ENCODE measurements at places on chromosomes 7 and 10.
A peak's percentile ranks its signal among the peaks of the same experiment; 100 is the strongest.

DNA sequence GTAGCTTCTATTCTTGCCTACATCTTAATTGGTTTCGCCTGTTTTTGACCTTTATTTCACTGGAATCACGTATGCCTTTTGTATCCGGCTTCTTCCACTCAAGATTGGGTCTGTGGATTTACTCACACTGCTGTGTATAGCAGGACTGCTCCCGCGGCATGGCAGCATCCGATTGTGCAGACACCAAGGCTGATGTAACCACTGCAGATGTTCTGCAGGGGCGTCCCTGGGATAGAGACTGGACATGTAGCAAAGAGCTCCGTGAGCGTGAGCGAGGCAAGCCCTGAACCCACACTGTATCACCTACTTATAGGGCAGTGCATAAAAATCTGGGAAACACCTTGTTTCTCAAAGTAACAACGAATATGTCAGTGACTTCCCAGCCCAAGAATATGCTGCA lies 11.4 kb upstream of the IDI2 start:
- no peak for DNase-seq

DNA sequence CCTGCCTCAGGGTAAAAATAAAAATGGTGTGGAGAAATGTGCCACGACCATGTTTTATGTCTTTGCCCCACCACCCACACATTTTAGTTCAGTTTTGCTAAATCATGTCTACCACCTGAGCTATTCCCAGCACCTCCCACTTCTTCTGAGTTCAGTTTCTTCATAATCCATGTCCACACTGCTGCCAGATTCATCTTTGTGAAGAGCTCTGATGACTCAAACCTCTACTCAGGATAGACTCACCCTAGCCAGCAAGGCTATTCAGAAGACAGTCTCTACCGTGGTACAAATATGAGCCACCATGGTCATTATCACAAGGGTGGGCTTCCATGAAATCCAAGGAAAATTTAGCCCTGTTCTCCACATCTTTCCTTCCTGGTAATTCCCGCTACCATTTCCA lies 231.1 kb upstream of the PRKCQ start:
- no peak for DNase-seq

GRCh38 chr10:91487911-91488582 lies 77.9 kb downstream of the HECTD2 start:
- DNase-seq: no peak

DNA sequence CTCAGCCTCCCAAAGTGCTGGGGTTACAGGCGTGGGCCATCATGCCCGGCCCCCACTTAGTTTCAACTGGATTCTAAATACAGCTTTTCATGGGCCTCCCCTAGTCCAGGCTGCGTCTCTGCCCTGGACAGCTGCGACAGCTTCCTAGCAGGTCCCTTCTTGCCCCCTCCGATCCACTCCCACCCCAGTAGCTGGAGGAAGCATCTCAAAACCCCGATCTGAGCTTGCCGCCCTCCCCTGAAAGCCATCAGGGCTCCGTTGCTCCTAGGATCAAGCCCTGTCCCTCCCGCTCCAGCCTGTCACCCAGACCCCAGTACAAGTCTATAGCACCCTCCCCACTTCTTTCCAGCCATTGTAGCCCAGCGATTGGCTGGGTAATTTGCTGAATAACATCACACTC lies 64.5 kb downstream of the VWA2 start:
- no peak for DNase-seq

DNA sequence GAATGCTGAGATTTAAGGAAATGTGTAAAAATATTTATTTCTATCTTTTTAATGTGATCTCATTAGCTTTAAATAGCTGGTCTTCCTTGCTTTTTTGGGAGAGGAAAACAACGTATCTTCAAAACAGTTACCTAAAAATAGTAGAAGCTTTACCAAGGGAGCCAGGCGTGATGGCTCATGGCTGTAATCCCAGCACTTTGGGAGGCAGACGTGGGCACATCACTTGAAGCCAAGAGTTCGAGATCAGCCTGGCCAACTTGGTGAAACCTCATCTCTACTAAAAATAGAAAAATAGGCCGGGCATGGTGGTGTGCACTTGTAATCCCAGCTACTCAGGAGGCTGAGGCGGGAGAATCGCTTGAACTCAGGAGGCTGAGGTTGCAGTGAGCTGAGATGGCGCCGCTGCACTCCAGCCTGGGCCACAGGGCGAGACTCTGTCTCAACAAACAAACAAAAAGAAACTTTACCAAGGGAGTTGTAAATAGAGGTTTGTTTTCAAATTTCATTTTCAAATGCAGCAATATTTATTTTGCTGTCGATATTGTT lies 48.4 kb upstream of the ITGB1 start:
- no peak for DNase-seq

DNA sequence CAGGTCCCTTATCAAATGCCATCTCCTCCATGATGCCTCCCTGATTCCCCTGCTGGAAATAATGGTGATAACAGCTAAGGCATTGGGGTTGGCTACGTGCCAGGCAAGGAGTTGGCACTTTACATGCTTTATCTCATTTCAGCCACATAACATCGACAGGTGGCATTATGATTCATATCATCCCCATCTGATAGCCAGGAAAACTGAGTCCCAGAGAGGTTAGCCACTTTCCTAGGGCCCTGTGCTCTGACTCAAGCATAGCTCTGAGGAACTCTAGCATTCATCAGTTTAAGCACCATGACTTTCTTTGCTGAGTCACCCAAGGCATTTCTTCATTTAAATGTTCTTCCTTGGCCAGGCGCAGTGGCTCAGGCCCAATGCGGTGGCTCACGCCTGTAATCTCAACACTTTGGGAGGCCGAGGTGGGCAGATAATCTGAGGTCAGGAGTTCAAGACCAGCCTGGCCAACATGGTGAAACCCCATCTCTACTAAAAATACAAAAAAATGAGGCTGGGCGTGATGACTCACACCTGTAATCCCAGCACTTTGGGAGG lies 6.6 kb downstream of the LEP start:
- peak; percentile 28 for DNase-seq

GRCh38 chr10:75048669-75049098 lies 62.8 kb upstream of the SAMD8 start:
- peak; percentile 16 for DNase-seq

DNA sequence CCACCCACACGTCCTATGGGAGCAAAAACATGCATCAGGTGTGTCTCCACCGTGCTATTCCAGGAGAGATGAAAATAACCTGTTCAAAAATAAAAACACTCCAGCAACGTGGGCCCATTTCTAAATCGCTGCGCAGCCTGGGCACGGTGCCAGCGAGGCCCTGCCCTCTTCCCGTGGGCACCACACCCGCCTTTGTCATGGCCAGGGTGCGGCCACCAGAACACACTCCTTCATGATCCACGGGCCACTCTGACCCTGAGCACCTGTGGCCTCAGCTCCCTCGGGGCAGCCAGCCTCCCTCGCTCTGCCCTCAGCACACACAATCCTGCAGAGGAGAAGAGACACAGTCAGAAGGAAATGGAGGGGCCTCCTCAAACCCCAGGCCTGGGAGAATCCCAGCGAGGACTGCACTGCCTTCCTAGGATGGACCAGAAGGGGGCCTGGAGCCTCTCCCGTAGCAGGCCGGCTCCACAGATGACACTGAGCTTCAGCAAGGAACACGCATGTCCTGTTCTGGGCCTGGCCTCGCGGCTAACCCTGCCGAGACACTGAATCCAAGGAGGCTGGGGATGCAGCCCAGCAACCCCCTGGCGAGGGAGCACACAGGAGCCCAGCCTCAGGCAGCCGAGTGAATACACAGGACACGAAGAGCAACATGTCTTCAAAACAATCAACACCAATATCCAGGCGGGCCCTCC lies 169.0 kb downstream of the MAD1L1 start:
- no peak for DNase-seq

DNA sequence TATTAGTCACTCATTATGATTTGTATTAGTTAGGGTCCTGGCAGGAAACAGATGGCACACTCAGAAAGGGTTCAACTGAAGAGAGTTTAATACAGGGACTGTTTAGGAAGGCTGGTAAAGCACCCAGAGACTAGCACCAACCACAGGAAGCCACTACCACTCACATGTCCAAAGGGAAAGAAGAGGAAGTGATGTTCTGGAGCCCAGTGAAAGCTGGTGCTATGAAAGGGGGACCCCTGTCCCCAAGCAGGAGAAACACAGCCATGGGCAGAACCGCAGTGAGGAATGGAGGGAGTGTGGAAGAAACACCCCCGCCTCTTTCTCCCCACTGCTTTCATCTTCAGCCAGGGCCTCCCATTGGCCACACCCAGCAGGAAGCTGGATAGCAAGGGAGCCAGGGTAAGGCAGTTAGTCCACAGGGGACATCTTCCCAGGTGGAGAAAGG lies 3.2 kb upstream of the VSIR start:
- DNase-seq: peak; percentile 93

- DNase-seq: no peak
Observed at GRCh38 chr10:126576336-126576735, 94.2 kb downstream of the C10orf90 start.

GRCh38 chr10:35059481-35059880 lies 30.7 kb downstream of the CUL2 start:
- DNase-seq: no peak

DNA sequence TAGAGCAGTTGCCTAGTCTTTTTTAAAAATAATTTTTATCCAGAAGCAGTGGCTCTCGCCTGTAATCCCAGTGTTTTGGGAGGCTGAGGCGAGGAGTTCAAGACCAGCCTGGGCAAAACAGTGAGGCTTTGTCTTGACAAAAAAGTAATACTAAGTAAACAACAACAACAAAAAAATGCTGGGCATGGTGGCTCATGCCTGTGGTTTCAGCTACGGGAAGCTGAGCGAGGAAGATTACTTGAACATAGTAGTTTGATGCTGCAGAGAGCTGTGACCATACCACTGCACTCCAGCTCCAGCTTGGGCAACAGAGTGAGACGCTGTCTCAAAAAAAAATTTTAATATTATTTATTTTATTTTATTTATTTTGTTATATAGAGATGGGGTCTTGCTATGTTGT lies 31.3 kb upstream of the TPST1 start:
- no peak for DNase-seq

GRCh38 chr7:100373261-100373831 lies at the start of gene PILRA:
PILRA (plus strand) TSS chr7:100373487; CDS start chr7:100373657, 170 bp downstream.
- DNase-seq: peak; percentile 50

- DNase-seq: no peak
Observed at GRCh38 chr10:113086282-113086681, 136.2 kb downstream of the TCF7L2 start.

- no peak for DNase-seq
Observed at GRCh38 chr7:52085610-52086009, 769.0 kb upstream of the COBL start.

DNA sequence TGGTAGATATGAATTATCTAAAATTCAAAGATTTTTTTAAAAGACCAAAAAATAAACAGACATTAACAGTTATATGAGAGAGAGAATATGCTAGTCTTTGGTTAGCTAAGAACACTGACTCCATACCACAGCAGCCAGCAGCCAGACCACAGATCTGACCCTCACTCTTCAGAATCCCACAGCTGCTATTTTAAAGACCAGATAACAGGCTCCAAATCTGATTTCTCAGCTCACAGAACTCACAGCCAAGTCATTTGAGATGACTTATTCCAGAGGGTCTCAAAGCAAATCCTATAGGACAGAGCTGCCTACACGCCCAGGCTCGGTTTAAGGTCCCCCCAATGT lies 20.4 kb downstream of the NUDCD3 start:
- no peak for DNase-seq

DNA sequence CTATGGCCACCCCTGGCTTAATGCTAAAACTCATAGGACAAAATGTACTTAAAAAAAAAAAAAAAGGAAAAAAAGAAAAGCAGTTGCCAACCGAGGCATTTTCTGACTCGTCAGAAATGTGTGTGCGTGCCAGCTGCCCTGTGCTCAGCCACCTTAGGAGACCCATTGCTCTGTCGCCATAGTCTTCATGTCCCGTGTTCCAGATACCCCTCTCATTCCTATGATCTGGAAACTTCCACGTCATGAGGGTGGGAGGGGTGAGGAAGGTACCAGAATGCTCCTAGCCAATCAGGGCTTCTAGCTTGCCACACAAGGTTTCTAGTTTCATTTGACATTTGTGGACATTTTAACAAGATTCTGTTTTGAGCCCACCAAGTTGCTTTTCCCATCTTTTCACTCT lies 212.9 kb downstream of the TCF7L2 start:
- no peak for DNase-seq

GRCh38 chr10:60731134-60731885 lies 47.0 kb upstream of the CDK1 start:
- DNase-seq: no peak

- no peak for DNase-seq
Observed at GRCh38 chr7:123573341-123573740, 15.7 kb upstream of the NDUFA5 start.

DNA sequence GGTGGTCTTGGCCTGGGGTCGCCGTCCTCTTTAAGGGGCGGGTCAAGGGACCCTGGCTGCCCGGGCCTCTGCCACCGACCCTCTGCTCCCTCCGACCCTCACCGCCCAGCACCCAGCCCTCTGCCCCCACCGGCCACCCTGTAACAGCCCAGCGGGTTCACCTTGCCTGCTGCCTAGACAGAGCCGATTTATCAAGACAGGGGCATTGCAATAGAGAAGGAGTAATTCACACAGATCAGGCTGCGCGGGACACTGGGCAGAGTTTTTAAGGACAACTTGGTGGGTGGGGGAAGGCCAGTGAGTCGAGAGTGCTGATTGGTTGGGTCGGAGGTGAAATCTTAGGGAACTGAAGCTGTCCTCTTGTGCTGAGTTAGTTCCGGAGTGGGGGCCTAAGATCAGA lies 779 bp upstream of the ADCK2 start:
- DNase-seq: peak; percentile 43

DNA sequence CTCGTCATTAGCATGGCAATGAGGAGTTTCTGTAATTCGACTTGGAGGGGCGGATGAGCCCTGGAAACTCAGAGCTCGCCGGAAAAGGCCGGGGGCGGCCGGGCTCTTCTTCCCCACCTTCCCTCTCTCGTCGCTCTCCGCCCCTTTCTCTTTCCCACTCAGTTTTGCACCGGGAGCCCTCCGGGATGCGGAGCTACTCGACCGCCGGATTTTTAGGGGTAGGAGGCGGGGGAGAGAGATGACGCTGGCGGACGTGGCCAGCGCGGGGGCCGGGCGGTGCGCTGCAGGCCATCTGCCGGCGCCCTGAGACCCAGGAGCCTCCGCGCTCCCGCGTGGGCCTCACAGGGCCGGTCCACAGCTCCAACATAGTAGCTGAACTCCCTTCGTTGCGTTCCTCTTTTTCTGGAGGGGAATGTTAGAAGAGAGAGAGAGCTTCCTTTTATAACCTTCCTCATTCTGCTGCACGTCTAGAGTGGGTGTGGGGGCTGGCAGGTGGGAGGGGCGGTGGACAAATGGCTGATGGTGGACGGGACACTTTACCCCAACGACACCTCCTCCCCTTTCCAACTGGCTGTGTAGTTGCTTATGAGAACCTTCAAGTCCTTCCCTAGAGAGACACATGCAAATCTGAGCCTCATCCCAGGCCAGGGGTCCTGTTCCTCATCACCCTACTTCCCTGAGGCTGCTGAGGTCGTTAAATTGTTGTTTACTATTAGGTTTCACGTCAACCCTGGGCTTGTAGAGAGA lies 1.1 kb upstream of the HOXA1 start:
- DNase-seq: peak; percentile 47

- no peak for DNase-seq
Observed at GRCh38 chr7:18610331-18610948, 114.9 kb downstream of the HDAC9 start.
